ENCODE measurements at places on chromosomes 6 and 20. TPM values are rescaled to one million over a fixed set of nuclear protein-coding genes. Genes with fewer than 3 reads are reported as not detected.

Gene PRICKLE4
- not detected for total RNA-seq

Gene APCDD1L
- total RNA-seq = not detected

Gene SLC23A2
- 19.6 TPM for total RNA-seq

Gene DCBLD1
- 1.3 TPM for total RNA-seq

Gene OGFRL1
- total RNA-seq = 8.8 TPM

Gene PARD6B
- total RNA-seq = 5.0 TPM

Measured in CD4-positive, CD25-positive, alpha-beta regulatory T cell (primary cell).